ENCODE measurements at places on chromosomes 5 and 9.

DNA sequence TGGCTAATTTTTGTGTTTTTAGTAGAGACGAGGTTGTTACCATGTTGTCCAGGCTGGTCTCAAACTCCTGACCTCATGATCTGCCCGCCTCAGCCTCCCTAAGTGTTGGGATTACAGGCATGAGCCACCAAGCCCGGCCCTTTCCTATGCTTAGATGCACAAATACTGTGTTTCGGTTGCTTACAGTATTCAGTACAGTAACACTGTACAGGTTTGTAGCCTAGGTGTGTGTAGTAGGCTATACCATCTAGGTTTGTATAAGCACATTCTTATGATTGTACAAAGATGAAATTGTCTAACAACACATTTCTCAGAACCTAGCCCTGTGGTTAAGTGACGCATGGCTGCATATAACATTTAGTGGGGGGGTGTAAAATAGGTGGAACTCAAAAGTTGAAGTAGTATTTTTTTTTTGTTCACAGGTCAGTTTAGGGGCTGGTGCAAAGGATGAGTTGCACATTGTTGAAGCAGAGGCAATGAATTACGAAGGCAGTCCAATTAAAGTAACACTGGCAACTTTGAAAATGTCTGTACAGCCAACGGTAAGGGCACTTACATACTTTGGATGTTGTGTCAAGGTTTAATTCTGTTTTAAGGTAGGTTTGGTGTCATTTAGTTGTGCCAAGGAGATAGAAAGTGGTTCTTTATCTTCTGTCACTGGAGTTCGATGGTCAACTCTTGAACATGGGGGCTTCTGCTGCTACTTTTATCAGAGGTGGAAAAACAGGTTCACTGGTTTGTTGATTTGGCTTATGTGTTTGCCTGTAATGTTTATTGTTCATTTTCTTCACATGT, 3.4 kb downstream of the NPM1 start:
- no peak for DNase-seq

DNA sequence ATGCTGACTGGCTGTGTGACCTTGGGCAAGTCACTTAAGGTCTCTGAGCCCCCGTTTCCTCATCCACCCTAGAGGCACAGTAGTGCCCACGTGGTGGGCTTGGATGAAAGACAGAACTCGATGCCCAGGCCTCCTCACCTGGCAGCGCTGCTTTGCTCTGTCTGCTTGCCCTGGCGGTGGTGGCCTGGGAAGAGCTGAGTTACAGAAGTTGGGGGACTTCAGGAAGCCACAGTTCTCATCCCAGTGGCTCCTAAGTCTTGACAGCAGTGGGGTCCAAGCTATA, 171.5 kb upstream of the IER5L start:
- no peak for DNase-seq

DNA sequence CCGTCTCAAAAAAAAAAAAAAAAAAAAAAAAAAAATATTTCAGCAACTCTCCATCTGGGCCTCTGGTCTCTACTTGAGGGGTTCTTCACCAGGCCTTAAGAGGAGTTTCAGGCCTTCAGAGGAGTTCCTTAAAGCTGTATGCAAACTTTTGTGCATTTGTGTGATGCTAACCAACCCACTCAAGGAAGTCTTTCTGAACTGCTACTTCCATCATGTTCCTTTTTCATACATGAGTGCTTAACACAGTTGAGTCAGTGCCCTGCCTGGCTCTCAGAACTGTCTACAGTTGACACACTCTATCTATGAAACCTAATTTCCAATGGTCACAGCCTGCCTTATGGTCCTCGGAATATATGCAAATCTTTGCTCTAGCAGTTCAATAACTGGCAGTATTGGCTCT, 146.5 kb downstream of the MEF2C start:
- DNase-seq = no peak

GRCh38 chr9:4865681-4866080, 72.9 kb downstream of the RCL1 start:
- no peak for DNase-seq

DNA sequence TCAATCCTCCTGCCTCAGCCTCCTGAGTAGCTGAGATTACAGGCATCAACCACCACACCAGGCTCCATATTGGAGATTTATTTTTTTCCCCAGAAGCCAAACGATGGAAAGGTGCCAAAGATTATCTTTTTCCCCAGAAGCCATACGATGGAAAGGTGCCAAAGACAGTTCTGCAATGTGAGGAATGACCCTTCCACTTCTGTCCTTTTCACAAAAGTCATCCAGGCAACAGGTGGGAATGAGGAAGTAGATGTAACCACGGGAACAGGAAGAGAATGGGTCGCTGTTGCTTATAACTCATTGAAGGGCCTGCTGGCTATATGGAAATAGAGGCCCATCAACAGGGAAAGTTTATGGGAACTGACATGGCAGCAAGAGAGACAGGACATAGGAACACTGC, 233.7 kb upstream of the MSX2 start:
- no peak for DNase-seq

DNA sequence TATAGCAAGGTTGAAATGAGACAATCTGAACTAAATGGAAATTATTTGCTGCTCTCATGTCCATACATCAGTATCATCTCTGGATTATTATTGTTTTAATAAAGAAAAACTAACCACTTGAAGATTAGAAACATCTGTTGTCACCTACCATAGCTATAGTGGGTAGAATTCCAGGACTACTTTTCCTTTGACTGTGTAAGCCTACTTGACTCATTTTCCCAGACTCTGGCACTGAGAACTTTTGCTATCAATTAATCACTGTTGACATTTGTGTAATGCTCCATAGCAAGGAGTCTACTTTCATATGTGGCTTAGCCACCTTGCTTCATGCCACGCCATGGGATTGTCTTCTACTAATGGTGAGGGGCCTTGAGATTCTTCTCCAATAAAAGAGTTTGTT, 59.9 kb upstream of the ARRDC3 start:
- no peak for DNase-seq

DNA sequence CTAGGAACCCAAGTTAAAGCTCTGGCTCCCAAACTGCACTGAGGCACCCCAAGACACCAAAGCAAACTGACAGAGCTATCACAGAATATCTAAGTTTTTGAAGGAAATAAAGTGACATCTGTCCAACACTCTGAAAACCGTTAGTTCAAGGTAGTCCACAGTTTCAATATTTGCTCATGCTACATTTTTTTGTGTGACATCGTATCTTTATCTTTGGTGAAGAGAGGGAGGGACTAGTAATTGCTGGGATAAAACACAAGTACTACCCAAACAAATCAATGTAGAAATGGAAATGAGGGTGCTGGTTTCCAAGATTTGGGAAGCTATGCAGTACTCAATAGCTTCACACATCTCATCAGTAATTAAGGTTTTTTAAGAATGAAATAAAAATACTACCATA, 20.6 kb downstream of the LIFR start:
- no peak for DNase-seq

GRCh38 chr5:72597456-72597948, 90.3 kb upstream of the ZNF366 start:
- no peak for DNase-seq

- DNase-seq = no peak
Measured at GRCh38 chr5:110702704-110703103, 23.8 kb downstream of the TMEM232 start.

Data from NCI-H2107 (cell line).